ENCODE measurements at places on chromosomes 7 and 10. TPM values are rescaled to one million over a fixed set of nuclear protein-coding genes. Genes with fewer than 3 reads are reported as not detected.

The LRIT1 gene
- not detected for total RNA-seq

DNA sequence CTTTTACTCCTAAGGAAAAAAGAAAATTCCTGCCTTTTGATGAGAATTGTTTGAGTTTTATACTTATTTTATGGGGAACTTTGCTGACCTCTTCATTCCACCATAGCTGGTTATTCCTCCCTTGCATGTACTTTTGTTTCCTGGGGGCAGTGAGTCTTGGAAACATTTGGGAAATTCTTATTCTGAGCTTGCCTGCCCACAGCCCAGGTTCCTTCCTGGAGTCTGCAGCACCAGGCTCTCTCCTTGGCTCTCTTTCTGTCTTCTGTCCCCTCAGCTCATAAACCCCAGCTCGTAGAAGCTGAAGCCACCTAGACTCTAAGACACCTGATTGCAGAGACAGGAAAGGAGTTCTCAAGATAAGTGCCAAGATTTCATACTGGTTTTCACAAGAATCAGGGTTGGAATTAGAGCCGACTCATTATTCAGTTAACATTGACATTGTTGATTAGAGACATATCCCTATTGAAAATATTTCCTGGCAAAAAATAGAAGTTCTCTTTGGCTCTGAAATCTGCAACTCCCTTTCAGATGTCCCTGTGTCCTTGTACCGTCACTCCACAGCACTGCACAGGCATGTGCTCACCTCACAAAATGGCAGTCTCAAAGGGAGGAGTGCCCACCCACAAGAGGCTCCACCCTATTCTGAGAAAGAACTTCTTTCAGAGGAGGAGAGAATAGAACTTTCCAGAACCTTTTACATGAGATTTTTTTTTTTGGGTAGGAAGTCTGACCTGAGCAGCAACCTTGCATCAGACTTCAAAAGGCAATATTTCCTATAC, 67.8 kb upstream of the PRSS1 start:
- no peak for DNase-seq

The CADPS2 gene
- 19.1 TPM for total RNA-seq

DNA sequence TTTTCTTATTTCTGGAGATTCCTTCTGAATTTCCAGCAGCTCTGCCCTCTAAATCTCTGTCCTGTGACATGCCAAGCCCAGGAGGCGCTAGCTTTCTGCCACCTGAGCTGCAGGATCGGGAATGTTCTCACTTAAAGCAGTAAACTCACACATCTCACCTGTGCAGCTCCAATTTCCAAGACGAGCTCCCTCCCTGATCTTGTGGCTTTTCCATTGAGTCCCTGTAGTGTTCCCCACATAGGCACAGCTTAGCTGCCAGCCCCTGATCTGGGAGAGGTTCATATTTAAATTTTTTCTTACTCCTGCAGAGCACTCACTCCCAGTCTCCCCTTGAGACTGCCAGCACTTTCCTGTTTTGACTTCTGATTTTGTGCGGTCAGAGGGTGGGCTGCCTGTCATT, 479.3 kb downstream of the GLRX3 start:
- no peak for DNase-seq

The RADIL gene
- 4.3 TPM for total RNA-seq

Measured in posterior vena cava (tissue), 2 donors.